ENCODE measurements at places on chromosomes 2 and 18.

DNA sequence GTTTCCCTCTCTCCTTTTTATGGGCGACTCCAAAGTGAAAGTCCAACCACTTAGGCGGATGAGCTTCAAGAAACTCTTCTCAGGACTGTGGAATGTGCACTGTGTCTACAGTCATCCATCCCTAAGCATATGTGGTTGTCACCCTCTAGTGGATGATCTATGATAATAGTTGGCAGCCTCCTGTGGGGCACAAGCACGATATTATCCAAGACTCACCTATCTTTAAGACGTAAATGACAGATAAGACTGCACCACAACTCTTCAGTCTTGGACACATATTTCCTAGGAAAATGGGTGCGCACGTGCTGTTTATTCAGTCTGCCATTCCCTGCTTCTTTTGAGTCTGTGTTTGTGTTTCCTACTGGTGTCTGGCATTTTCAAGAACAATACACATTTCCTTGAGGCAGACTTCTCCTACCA lies 145.5 kb upstream of the CTAGE1 start:
- no peaks in the 10 kb centered on the region for H3K27me3 ChIP-seq
- H3K36me3 ChIP-seq, result no peaks in the 10 kb centered on the region

DNA sequence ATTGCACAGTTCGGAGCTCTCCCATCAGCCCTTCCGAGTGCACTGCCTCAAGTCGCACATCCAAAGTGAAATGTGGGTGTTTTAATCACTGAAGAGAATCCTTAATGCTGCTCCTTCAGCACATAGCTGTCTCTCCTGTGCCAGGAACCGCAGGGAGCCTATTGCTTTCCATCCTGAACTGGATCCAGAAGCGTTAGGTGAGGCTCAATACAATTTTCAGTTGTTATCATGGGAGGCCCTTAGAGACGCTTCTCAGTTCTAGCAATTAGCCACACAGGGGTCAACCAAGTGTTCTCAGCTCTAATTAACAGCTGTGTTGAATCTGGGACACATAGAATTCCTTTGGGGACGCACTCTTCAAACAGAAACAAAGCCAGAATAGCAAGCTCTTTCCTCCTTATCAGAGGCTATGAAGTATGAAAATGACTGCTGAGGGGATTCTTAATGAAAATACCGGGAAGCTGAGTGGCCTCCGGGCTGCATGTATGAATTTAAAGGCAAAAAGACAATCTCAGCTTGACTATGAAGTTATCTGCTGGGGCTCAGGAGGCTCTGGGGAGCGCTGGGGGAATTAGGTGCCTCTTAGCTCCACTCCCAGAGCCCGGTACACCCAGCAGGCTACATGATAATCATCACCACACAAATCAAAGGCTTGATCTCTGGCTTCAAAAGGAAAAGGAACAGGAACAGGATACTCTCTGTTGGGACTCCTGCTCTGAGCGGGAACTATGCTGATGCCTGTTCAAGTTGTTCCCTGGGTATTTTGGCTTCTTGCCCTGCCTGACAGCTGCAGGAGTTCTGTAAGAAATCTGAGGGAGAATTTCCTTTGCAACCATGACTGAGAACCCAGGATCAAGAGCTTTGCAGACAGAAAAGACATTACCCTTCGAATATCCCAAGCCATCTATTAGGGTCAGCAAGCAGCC lies 55.4 kb upstream of the NCOA1 start:
- no peaks in the 10 kb centered on the region for H3K27me3 ChIP-seq
- H3K27ac ChIP-seq, result no peak overlapping the region
- H3K4me3 ChIP-seq, result no peak overlapping the region

DNA sequence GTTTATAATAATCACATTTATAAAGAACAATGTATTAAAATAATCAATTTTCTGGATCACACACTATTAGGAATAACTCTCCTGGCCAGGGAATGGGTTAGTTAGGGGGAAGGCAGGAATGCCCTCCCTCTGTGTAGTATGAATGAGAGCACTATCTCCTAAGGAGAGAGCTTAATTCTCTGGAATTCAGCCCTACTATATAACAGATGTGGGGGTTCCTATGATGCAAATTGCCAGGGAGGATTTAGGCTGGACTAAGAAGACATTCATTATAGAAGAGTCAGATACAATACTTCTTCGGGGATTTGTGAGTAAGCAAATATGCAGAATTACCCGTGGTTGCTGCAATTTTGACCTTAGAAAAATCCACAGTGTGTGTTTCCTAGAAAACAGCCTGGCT lies 250.1 kb upstream of the VRK2 start:
- H3K27me3 ChIP-seq, result no peaks in the 10 kb centered on the region
- no peaks in the 10 kb centered on the region for H3K36me3 ChIP-seq
- no peaks in the 10 kb centered on the region for H3K4me1 ChIP-seq
- no peak overlapping the region for H3K27ac ChIP-seq
- DNase-seq, result no peak
- no peak overlapping the region for H3K4me3 ChIP-seq

GRCh38 chr2:48902521-48902920 lies 147.0 kb upstream of the LHCGR start:
- H3K4me1 ChIP-seq, result no peaks in the 10 kb centered on the region
- H3K27me3 ChIP-seq, result no peaks in the 10 kb centered on the region
- H3K36me3 ChIP-seq, result no peaks in the 10 kb centered on the region
- H3K4me3 ChIP-seq, result no peak overlapping the region

- no peaks in the 10 kb centered on the region for H3K36me3 ChIP-seq
- no peak for DNase-seq
- no peak overlapping the region for H3K27ac ChIP-seq
- no peak overlapping the region for H3K4me3 ChIP-seq
These were observed 81.5 kb upstream of the SMAD2 start for GRCh38 chr18:48011926-48012465.

- no peaks in the 10 kb centered on the region for H3K27me3 ChIP-seq
- no peaks in the 10 kb centered on the region for H3K36me3 ChIP-seq
- H3K4me3 ChIP-seq, result no peak overlapping the region
- no peak overlapping the region for H3K27ac ChIP-seq
- H3K4me1 ChIP-seq, result peaks cover 5% of the 10 kb centered on the region
These were observed 35.0 kb upstream of the EVA1A start for GRCh38 chr2:75595541-75596395.

DNA sequence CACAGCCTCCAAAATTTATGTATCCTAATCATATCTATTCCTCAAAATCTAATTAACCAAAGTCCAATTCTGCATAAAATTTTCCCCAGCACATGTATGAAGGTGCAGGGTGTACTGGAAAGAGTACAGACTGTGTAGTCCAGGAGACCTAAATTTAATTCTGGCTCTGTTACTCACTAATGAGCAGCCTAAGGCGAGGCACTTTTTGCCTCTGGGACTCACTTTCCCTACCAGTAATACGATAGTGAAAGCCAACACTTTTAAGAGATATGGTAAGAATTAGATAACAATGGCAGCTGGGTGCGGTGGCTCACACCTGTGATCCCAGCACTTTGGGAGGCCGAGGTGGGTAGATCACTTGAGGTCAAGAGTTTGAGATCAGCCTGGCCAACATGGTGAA lies 177.7 kb downstream of the PIEZO2 start:
- no peaks in the 10 kb centered on the region for H3K4me1 ChIP-seq
- H3K27ac ChIP-seq, result no peak overlapping the region
- no peak overlapping the region for H3K4me3 ChIP-seq
- H3K36me3 ChIP-seq, result no peaks in the 10 kb centered on the region
- no peak for DNase-seq
- no peaks in the 10 kb centered on the region for H3K27me3 ChIP-seq

DNA sequence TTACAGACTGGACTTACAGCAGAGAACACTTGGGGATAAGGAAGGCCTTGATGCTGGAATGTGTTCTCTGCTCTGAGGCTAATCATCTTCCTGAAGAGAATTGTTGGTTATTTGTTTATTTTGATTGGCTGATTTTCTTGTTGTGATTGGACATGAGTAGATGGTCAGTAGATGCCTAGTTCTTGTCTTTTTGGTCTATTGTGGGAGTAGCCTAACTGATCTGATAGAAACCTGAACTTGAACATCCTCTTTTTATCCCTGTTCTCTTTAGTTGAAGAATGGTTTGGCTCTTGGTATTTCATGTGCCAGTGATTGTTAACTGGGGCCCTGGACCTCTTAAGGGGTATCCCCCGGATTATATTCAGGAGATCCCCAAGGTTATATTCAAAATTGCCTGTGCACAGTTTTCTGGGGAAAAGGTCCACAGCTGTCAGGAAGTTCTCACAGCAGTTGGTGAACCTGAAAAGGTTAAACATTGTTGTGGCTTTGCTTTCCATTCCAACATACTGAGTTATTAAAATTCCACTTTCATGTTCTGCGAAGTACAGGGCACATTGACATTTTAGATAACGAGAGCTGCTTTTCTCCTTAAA lies 13.6 kb downstream of the TWSG1 start:
- no peak overlapping the region for H3K27ac ChIP-seq
- H3K4me3 ChIP-seq, result no peak overlapping the region
- DNase-seq, result no peak
- no peaks in the 10 kb centered on the region for H3K27me3 ChIP-seq

- no peak overlapping the region for H3K4me3 ChIP-seq
- no peaks in the 10 kb centered on the region for H3K27me3 ChIP-seq
- H3K4me1 ChIP-seq, result no peaks in the 10 kb centered on the region
- no peak overlapping the region for H3K27ac ChIP-seq
These were observed 1191.4 kb upstream of the SLC39A10 start for GRCh38 chr2:194465641-194466040.

GRCh38 chr2:238905644-238906043 lies 57.8 kb downstream of the TWIST2 start:
- no peak overlapping the region for H3K27ac ChIP-seq
- no peaks in the 10 kb centered on the region for H3K36me3 ChIP-seq
- H3K4me3 ChIP-seq, result no peak overlapping the region
- no peak for DNase-seq
- H3K27me3 ChIP-seq, result no peaks in the 10 kb centered on the region

DNA sequence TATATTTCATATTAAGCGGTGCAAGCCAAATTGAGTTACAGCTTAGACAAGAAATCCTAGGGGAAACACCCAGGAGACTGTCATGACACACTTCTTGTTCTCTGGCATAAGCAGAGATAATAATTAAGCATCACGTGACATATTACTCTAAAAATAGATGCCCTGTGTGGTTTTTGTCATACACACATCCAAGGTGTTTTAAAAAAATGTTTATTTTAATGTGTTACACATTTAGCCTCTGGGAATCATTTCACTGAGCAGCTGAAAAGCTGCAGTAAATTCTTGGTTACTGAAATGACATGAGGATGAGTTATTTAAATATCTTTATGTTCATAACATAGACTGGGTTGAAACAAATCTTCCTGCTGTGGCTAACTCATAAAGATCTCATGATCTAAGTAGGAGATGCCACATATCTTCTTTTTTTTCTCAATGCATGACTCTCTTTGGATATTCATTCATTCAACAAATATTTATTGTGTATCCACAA lies 38.0 kb upstream of the ERMN start:
- H3K36me3 ChIP-seq, result no peaks in the 10 kb centered on the region
- H3K27ac ChIP-seq, result no peak overlapping the region
- no peak for DNase-seq
- H3K4me1 ChIP-seq, result no peaks in the 10 kb centered on the region
- no peaks in the 10 kb centered on the region for H3K27me3 ChIP-seq

- no peak overlapping the region for H3K4me3 ChIP-seq
- no peaks in the 10 kb centered on the region for H3K27me3 ChIP-seq
- no peak overlapping the region for H3K27ac ChIP-seq
These were observed 27.9 kb upstream of the HS6ST1 start for GRCh38 chr2:128346291-128347170.

- H3K4me3 ChIP-seq, result no peak overlapping the region
- peaks cover 77% of the 10 kb centered on the region for H3K36me3 ChIP-seq
- H3K4me1 ChIP-seq, result no peaks in the 10 kb centered on the region
These were observed 77.6 kb upstream of the NFU1 start for GRCh38 chr2:69514819-69515218.

DNA sequence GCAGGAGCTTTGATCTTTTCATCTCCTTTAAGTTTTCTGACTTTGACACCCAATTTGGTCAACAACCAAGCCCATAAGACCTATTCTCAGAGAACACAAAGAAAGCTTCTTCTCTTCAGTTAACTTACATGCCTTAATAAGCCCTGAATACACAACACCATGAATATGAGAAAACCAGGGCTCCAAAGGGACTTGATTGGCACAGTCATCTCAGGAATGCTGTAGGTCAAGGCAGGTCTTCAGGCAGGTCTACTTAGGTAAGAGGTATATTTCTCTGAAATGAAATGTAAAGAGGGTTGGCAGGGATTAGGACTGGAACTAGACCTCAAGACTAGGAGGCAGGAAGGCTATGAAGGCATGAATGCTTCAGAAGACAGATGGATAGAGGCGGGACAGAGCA lies 24.4 kb upstream of the EIF2AK3 start:
- H3K4me3 ChIP-seq, result no peak overlapping the region
- no peaks in the 10 kb centered on the region for H3K27me3 ChIP-seq
- H3K36me3 ChIP-seq, result no peaks in the 10 kb centered on the region

DNA sequence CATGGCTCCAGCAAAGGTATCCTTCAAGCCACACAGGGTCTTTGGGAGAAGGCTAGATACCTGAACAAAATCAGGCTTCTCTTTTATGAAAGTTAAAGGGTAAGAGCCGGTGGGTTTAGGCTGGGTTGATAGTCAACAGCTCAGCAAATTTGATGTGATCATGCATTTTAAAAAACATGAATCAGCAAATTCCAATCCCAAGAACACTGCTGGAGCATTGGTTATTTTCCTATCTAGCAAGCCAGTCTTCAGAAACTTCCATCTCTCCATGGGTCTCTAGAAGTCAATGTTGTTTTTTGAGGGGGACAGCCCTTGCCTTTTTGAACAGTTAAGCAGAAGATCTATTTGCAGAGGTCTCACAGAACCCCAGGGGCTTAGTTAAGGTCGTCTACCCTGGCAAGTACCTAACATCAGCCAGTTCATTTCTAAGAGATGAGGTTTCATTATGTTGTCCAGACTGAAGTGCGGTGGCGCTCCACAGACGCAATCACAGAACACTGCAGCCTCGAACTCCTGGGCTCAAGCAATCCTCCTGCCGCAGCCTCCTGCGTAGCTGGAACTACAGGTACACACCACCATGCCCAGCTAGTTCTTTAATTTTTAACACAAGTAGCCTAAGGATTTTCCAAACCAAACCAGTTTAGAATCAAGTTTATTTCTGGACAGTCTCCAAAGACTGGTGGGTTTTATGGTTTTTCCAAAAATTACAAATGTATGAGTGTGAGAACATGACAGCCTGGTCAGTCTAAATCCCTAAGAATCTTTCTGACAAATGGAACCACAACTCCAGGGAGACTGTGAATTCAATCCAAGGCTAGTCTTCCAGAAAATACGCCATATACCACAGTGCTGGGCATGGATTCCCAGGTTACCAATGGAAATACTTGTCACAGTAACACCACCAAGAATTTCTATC lies 4.1 kb upstream of the ZCCHC2 start:
- DNase-seq, result no peak
- no peak overlapping the region for H3K27ac ChIP-seq
- H3K4me1 ChIP-seq, result no peaks in the 10 kb centered on the region
- H3K27me3 ChIP-seq, result no peaks in the 10 kb centered on the region
- no peak overlapping the region for H3K4me3 ChIP-seq

DNA sequence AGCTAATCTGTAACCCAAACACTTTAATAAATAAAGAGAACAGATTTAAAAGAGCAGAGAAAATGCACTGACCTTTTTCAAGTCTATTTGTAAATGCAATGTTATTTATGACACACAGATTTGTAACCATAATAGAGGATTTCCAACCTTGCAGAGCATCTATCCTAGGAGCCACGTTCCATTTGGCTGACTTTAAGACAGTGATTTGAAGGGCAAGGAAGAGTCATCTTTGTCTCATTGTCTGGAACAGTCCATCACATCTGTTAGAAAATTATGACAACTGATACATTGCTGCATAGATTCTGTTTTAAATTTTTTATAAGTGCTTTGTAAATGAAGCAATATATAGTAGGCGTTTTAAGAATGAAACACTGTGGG lies 90.8 kb upstream of the L3MBTL4 start:
- no peaks in the 10 kb centered on the region for H3K27me3 ChIP-seq
- no peak for DNase-seq
- no peak overlapping the region for H3K27ac ChIP-seq
- H3K4me1 ChIP-seq, result no peaks in the 10 kb centered on the region

GRCh38 chr2:240818293-240819125 lies 1.5 kb downstream of the KIF1A start:
- H3K4me3 ChIP-seq, result peak overlapping the region; percentile 3
- peak; percentile 39 for DNase-seq
- no peaks in the 10 kb centered on the region for H3K27me3 ChIP-seq
- no peaks in the 10 kb centered on the region for H3K4me1 ChIP-seq
